Midbrain (tissue), 1 donor: ENCODE measurements at places on chromosomes 3 and 15.

- DNase-seq: no peak
These were observed 31.7 kb downstream of the GOLGA6A start for GRCh38 chr15:74050556-74051234.

GRCh38 chr15:31358957-31359701, 32.5 kb downstream of the KLF13 start:
- DNase-seq: no peak

GRCh38 chr3:188060840-188061544, 93.0 kb upstream of the LPP start:
- DNase-seq: no peak

DNA sequence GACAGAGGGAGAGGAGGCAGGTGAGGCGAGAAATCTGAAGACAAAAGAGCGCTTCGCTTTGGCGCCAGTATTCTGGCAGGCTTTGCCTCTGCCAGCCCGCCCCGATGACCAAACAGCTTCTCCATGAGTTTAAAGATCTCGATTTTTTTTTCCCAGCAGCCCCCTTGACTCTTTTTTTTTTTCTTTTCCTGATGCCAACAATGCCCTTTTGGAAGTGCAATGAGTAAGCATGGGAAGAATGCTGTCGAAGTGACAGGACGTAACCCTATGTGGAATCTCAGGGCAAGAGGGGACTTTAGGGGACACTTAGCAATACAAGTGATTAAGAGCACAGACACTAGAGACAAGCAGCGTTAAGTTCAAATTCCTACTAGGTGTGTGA, 211.7 kb downstream of the FGF12 start:
- no peak for DNase-seq

GRCh38 chr3:197136744-197137143, 107.1 kb upstream of the MELTF start:
- DNase-seq: no peak

DNA sequence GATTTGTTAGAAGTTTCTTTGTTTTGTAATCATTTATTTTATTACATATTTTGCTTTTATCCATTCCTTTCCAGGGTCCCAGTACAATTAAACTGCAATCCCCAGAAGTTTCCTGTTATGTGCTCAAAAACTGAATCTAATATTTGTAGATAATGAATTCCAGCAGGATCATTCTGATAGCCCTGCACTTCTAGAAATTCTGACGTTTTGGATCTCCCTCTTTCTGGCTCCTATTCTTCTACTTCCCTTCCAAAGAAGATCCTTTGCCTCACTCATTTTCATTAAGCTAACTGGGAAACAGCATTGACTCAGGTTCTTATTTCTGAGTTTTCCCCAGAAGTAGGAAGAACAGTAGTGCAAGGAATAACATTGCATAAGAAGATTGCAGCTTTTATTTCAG, 9.9 kb downstream of the P3H2 start:
- no peak for DNase-seq

DNA sequence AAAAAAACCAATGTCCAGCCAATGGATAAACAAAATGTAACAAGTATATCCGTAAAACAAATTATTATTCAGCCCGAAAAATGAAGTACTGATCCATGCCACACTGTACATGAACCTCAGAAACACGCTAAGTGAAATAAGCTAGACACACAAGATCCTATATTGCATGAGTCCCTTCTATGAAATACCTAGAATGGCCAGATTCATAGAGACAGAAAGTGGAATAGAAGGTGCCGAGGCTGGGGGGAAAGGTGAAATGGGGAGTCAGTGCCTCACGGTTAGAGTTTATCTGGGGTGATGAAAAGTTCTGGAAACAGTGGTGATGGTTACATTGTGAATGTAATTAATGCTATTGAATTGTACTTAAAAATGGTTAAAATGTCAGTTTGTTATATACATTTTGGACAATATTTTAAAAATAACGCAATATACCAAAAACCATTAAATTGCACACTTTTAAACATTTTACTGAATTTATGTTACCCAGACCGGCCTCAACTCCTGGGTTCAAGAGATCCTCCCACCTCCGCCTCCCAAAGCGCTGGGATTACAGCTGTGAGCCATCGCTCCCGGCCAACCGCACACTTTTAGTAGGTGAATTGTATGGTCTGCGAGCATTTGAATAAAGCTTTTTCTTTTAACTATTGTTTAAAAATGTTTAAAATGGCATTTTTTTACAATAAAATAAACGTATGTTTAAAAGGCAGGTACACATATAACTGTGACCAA, 2.1 kb downstream of the RNF168 start:
- DNase-seq: no peak

DNA sequence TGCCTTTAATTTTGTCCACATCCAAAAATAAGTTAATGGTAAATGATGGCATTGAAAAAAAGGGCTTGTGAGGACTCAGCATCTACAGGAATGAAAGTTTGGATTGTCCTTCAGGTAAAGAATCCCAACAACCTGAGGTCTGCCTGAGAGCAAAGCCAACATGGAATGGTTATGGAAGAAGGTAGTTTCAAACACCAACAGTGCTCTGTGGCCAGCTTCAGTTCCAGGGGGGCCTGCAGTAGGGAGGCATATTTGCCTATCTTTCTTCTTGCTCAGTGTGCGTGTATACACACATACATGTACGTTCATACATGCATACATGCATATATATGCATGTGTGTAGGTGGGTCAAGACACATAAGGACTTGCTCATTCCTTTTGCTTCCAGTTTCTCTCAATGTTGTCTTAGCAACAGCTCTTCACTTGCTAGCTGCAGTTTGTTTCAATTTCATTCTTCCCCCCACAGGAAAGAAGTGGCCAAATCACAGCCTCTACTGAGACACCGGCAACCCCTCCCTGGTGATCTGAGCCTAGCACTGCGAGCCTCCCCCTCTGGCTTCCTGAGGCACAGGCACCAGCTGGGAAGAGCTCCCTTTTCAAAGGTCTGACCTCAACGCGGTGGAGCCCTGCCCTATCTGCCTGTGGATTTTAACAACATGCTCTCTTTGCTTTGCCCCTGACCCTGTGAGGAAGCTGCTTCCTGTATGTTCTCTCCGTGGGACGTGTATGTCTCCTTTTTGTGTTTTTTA, 146.2 kb downstream of the KLF13 start:
- DNase-seq: no peak

DNA sequence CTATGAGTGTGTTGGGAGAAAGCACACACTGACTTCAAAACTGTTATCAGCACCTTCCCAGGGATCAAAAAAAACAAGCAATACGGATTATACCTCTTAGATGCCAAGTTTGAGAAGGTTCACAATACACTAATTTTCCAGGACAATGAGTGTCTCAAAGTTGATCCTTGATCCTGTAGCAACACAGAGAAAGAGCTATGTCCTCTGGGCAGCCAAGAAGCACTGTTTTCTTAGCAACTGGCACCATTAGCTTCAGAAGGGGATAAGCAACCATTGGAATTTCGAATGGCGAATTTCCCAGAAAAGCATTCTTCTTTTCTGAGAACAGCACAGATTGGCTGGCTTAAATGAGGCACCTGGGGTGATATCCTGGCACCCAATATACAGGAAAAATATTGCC, 270.3 kb upstream of the RORA start:
- peak; percentile 49 for DNase-seq

GRCh38 chr3:63861306-63861705, 2.3 kb downstream of the THOC7 start:
- DNase-seq: no peak

- DNase-seq: no peak
These were observed 11.8 kb downstream of the CAPN3 start for GRCh38 chr15:42371096-42371495.

DNA sequence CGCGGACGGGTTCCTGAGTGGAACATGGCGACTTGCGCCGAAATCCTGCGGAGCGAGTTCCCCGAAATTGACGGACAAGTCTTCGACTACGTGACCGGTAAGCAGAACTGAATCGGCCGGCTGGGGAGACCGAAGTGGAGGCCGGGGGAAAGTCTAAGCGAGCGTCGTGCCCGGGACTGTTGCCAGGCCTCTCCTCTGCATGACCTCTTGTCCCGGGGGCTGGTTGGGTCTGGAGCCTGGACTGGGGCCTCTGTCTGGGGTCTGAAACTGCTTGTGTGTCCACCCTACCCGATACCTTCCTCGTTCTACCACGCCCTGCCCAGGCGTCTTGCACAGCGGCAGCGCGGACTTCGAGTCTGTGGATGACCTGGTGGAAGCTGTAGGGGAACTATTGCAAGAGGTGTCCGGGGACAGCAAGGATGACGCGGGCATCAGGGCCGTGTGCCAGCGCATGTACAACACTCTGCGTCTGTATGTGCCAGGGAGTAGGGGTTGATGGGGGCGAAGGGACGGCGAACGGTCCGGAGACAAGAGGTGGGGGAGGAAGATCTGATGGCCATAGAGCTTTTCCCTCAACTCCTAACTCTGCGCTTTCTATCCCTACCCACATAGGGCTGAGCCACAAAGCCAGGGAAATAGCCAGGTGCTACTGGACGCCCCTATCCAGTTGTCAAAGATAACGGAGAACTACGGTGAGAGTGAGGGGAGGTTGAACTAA, at the start of gene ABCF3:
Gene ABCF3, plus strand, starts transcription at position 16 of the 718 bp plus-strand sequence. Its CDS starts 9 bp downstream, at position 25.
- DNase-seq: peak; percentile 43

- DNase-seq: no peak
These were observed 31.9 kb downstream of the TNK2 start for GRCh38 chr3:195876297-195877064.

- DNase-seq: no peak
These were observed 690.1 kb upstream of the BCHE start for GRCh38 chr3:166527325-166527724.

DNA sequence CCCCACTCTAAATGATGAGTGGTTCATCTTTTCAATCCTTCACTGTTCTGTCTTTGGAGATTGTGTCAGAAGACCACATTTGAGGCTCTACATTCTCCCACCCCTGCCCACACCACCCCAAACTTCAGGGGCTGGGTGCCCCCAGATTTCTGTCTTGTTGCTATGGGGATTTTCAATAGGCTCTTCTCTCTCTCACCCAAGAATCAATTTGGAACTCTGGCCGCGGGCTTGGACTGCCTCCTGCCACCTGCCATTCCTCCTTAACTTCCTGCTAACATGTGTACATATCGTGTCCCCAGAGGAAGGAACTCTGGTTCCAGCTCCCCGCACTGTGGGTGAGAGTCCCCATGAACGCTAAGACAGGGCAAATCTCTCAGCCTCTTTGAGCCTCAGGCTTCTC, 67.4 kb upstream of the LARS2 start:
- no peak for DNase-seq

DNA sequence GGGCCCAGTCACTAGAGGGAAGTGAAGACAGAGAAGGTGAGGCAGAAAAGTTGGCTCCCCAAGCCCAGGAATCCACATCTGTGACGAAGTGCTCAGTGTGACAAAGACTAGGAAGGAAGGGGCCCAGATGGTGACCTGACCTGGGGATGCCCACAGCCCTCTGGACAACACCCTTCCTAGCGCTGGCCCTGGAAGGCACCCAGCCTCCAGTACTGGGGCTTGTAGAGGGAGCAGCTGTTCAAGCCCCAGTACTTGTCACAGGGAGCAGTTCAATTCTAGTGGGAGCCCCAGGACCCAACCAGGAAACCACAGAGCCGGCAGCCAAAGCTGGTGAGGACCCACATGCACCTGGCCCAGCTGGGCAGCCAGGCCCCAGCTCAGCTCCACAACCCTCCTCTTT, 190.8 kb downstream of the XXYLT1 start:
- no peak for DNase-seq

GRCh38 chr3:183114384-183115178, 15.3 kb upstream of the MCCC1 start:
- no peak for DNase-seq

DNA sequence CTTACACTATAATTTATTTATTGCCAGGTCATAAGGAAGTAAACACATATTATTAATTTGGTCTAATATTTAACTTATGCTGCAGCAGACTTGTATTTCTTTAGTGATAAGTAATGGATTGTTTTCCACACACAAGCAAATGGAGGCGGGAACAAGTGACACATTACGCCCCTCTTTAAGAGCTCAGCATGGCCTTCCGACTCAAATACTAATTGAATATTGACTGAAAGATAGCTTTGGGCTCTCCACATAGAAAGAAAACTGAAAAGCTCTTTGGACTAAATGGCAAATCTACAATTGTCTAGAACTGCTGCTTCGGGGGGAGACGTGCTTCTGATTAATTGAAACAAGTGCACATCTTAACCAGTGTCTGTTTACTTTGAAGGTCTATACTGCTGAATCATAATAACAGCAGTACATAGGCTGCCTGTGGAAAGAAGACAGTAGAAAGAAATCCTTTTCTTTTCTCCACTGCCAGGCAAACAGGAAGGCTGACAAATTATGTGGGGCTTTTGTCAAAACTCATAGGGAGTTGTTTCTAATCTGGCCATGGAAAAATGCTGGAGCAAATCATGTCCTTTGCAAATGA, 15.9 kb downstream of the CADPS start:
- DNase-seq: no peak

DNA sequence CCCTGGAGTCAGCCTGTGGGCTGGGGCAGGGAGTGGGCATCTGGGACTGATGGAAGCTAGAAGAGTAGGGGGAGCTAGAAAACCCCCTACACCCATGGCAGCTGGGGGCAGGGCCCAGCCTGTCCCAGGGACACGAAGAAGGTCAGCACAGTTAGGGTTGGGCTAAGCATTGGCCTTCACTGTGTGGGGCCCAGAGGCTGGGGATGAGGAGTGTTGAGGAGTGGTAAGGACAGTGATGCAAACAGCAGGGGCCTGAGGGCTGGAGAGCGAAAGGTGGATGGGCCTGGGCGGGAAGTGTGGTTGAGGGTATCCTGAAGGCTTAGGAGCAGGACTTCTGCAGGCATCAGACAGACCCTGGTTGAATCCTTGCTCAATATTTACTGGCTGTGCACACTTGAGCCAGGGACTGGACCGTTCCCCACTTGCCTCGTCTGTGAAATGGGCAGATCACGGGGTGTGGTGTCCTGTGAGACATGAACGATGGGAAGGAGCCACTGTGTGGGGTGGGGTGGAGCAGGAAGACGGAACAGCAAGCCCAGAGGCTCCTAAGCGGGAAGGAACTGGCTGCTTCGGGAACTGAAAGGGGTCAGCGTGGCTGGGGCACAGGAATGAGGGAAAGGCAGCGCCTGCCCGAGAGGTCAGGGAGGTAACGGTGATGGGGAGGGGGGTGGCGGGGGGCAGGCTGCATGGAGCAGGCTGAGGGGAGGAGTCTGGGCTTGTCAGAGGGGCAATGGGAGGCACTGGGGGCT, 7.3 kb downstream of the PRKCD start:
- DNase-seq: no peak

GRCh38 chr15:45185903-45186770, 1.6 kb downstream of the SHF start:
- no peak for DNase-seq

GRCh38 chr3:197257711-197258110, 40.7 kb downstream of the DLG1 start:
- DNase-seq: no peak

DNA sequence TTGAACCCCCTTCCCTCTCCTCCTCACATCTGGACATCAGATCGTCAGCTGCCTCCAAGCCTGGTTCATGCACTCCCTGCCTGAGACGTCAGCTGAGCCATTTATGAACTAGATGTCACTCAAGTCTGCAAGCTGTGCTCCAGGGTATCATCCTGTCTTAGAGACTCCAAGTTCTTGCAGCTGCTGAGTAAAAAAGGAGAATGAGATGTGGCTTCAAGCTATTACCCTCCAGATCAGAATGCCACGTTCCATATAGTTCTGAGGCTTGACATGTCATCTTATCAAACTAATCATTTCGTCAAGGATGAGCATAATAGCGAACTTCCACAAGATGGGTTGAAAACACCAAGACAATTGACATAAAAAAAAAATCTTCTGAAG, 766.3 kb downstream of the TBL1XR1 start:
- DNase-seq: no peak

- DNase-seq: no peak
These were observed 16.9 kb upstream of the SPATA12 start for GRCh38 chr3:57043518-57043917.

GRCh38 chr3:13508496-13508895, 28.4 kb downstream of the HDAC11 start:
- no peak for DNase-seq
